Activated T-cell treated with anti-CD3 and anti-CD28 coated beads for 24 hours (primary cell): ENCODE measurements at places on chromosomes 1 and 21.

- peak; percentile 59 for DNase-seq
Measured at GRCh38 chr21:38355992-38356781, 99.4 kb downstream of the KCNJ15 start.

- peak; percentile 52 for DNase-seq
Measured at GRCh38 chr1:1906185-1907097, 8.6 kb upstream of the CALML6 start.

DNA sequence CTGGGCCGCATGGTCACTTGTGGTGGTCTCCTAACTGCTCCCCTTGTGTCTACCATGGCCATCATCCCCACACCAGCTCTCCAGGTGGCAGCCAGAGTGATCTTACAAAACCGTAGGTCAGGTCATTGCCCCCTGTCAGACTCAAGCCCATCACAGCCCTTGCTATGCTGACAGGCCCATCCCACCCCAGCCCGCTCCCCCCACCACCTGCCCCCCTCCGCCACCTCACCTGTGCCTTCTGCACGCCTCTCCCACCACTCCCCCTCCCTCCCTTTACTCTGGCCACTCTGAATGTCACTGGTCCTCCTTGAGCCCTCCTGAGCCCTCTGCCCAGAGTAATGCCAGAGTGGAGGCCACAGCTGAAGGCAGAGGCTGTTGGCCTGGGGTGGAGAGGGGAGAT lies 28.5 kb downstream of the TEX35 start:
- DNase-seq: no peak

GRCh38 chr1:64955097-64956009 lies 11.0 kb downstream of the JAK1 start:
- DNase-seq: no peak

GRCh38 chr1:67479146-67479891 lies 49.1 kb upstream of the SERBP1 start:
- DNase-seq: no peak

DNA sequence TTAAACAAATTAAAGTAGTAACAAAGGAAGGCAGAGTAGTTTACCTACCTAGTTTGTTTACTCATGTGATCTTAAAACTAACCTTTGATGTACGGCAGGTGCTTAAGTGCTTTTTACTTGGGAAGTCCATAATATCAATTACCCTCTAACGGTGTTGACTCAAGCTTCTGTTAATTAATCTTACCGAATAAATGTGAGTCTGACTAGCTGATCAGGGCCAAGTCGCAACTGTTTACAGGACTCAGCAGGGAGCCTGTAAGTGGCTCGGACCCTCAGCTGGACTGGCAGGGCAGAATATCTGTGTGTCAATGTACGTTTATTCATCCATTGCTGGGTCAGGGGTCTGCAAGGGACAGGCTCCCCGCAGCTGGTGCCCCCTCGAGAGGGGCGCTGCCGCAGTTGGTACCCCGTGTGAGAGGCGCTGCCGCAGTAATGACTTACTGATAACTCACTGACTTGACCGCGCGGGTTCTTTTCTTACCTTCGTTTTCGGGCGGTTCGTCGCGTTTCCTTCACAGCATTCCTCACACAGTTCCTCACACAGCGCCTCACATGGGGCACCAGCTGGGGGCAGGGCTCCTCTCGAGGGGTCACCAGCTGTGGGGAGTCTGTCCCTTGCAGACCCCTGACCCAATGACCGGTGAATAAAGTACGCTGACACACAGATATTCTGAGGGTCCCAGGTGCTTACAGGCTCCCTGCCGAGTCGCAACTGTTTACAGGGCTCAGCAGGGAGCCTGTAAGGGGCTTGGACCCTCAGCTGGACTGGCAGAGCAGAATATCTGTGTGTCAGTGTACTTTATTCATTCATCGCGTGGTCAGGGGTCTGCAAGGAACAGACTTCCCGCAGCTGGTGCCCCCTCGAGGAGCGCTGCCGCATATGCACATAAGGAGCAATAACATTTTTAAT lies 3.0 kb downstream of the FMO1 start:
- DNase-seq: no peak

DNA sequence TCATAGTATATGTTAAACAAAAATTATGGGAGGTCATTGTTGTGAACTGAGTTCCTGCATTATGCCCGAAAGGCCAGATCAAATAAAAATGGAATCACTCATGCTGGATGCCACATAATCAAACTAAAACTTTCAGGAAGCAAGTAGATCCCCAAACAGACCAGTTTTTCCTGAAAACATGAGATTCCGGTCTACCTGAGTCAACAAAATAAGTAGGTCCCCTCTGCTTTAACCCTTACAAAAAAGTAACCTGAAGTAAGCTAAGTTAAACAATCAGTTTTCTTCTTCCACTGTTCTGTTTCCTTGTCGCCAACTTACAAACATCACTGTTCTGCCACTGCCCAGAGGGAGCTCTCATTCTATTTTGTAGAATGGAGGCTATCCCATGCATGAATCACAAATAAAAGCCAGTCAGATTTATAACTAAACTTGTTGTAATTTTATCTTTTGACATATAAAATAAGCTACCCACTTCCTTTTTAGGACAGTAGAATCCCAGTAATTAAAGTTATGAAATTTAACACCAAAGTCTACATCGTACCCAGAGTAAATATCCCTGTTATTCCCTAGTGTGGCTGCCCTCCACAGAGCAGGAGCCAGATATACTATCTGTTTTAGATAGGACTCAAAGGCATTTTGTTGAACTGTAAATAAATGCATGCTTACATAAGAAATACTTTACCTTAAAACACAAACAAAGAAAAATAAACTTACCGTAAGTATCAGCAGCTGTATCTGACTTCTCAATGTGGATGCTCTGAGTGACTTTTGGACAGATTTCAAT lies 149.4 kb downstream of the TIAM1 start:
- no peak for DNase-seq

- no peak for DNase-seq
Measured at GRCh38 chr1:177069490-177069889, 95.0 kb downstream of the ASTN1 start.

DNA sequence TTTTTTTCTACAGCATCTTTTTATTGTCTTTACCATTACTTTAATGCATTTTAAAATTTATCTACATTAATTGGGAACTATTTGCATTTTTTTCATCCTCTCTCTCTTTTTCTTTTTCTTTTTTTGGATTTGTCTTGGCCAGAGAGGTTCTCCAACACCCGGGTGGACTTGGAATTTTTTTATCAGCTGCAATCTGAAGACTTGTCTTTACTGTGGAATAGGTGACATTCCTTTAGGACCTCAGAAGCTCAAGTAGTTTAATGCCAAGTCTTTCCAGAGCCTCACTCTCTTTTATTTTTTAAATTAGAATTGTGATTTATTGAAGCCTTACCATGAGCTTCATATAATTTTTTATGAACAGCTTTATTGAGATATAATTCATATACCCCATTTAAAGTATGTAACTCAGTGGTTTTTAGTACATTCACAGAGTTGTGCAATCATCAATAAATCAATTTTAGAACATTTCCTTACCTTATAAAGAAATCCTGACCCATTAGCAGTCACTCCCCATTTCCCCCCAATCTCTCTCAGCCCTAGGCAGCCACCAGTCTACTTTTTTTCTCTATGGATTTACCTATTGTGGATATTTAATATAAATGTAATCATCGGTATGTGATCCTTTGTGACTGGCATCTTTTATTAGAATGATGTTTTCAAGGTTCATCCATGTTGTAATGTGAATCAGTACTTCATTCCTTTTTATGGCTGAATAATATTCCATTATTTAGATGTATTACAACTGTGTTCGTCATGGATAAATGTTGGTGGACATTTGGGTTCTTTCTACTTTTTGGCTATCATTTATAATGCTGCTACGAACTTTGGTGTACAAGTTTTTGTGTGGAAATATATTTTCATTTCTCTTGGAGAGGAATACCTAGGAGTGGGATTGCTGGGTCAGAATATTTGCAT lies 6.2 kb downstream of the TUFT1 start:
- no peak for DNase-seq

- peak; percentile 2 for DNase-seq
Measured at GRCh38 chr21:24045775-24046215, 1561.5 kb downstream of the MRPL39 start.

DNA sequence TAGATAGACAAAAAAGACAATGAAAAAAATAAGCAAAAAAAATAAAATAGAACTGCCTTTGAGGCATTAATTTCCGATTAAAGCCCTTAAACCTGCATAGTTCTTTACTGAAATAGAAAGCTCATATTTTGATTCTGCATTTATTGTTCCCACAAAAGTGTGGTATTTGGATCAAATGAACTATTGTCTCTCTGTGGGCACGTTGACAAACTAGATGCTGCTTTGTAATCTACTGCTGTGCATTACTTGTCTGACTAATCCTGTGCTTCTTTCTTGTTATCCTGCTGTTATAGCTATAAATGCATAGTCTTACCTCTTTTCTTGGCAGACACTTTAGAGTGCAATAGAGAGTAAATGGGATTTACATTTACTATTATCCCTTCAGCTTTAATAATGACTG lies 31.4 kb upstream of the SLC35D1 start:
- no peak for DNase-seq
